ENCODE measurements at places on chromosomes 4 and X. TPM values are rescaled to one million over a fixed set of nuclear protein-coding genes. Genes with fewer than 3 reads are reported as not detected.

The TFDP3 gene
- not detected for total RNA-seq

DNA sequence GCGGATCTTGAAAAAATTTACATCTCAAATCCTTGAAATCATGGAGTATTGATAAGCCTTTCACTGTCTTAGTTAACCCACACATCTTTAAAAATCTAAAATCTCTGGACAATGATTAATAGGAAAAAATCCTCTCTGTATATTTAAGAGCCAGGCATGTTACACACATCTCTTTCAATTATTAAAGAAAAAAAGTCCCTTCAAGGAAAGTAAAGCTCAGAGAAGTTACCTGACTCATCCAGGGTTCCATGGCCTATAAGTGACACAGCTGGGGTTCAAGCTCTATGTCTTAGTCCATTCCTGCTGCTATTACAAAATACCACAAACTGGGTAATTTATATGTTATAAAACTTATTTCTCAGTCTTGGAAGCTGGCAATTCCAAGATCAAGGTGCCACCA lies 14.2 kb upstream of the FGF16 start:
- DNase-seq = no peak

GRCh38 chr4:145956288-145956890 lies 17.8 kb upstream of the ZNF827 start:
- DNase-seq = no peak

GRCh38 chr4:445410-445809 lies 53.5 kb downstream of the ZNF721 start:
- no peak for DNase-seq

- DNase-seq = no peak
These were observed 804.2 kb downstream of the CENPC start for GRCh38 chr4:66741081-66741480.
